ENCODE measurements at places on chromosomes 2 and 18.

DNA sequence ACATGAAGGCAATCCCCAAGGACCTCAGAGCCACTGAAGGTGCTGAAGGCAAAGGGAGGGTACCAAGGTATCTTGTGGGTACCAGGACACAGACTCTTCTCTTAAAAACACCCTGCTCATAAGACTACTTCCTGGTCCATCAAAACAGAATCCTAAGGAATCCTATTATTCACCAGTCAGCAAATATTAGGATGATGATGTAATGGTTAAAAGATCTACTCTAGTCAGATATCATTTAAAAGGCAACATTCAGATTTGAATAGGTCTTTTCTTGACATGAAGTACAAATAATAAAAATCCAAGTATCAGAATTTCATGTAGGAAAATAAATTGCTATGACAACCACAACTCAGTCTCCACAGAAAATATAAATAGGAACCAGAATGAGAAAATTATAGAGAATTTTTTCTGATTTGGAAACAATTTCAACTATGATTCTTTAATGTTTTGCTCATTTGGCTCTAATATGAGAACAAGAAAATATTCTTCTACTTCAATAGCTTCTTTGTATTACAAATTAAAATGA lies 77.8 kb upstream of the ZNF397 start:
- no peak for DNase-seq

- no peak for DNase-seq
Measured at GRCh38 chr18:40440088-40440487, 1514.9 kb upstream of the PIK3C3 start.

GRCh38 chr18:34039201-34039600 lies 185.5 kb downstream of the NOL4 start:
- no peak for DNase-seq

- no peak for DNase-seq
Measured at GRCh38 chr2:212117926-212118325, 420.7 kb downstream of the ERBB4 start.

- no peak for DNase-seq
Measured at GRCh38 chr2:77155511-77155910, 366.7 kb downstream of the LRRTM4 start.

DNA sequence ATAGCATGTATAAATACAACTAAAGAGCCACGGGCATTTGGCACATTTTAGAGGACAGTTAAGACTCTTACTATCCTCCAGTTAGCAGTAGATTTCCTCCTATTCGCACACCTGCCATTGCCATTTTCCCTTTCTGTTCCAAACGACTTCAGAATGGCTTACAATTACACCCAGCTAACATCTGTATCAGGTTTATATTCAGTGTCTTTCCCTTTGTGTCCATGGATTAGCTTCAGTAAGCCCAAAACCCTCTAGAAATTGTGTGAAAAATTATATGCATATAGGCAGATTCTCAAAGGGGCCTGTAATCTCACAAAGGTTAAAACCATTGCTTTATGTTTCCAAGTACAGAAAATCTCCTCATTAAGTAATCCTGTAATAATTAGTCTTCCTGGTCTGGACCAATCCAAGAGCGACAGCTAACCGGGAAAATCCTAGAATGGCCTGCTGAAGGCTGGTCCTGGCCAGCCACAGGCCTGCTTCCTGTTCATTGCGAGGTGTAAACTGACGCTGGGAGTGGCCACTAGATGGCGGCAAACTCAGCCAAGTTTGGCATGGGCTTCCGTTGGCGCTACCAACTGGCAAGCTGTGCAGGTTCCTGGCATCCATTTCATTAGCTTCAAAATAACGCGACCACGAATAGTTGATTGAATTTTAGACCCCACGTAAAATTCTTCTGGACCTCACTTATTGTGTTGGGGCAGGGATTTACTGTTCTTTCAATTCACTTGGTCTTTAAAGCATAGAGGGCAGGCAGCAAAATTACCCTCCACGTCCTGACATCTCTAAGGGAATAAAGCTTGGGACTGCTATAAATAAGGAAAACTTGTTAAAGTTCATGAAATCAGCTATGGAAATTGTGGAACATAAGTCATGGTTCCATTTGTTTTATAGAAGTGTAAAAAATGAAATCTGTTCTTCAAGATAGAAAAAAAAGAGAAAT lies 17.1 kb downstream of the ARHGAP25 start:
- DNase-seq, result peak; percentile 88

- no peak for DNase-seq
Measured at GRCh38 chr2:44708661-44709000, 232.9 kb upstream of the SIX3 start.

- no peak for DNase-seq
Measured at GRCh38 chr2:21500401-21500945, 376.7 kb downstream of the TDRD15 start.

GRCh38 chr2:215032153-215032552 lies 106.3 kb downstream of the ABCA12 start:
- DNase-seq, result no peak

- no peak for DNase-seq
Measured at GRCh38 chr2:62302631-62303435, 106.9 kb downstream of the B3GNT2 start.

DNA sequence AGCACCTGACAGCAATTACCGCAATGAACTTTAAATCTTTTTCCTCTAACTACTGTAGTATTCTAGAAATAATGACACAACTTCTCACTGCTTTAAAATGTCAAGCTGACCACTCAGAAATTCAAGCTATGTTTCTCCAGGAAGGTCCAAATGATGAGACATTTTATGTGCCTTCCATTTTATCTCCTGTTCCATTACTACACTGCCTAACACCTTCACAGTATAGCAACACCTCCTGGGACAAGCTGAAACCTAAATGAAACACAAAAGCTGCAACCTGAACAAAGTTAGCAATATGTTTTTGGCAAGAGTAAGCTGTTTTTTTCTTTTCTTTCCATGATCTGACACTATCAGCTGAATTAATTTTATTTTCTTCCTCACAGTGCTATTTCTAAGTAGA lies 81.9 kb downstream of the IKZF2 start:
- no peak for DNase-seq

- no peak for DNase-seq
Measured at GRCh38 chr2:195722075-195722474, 65.0 kb downstream of the SLC39A10 start.

DNA sequence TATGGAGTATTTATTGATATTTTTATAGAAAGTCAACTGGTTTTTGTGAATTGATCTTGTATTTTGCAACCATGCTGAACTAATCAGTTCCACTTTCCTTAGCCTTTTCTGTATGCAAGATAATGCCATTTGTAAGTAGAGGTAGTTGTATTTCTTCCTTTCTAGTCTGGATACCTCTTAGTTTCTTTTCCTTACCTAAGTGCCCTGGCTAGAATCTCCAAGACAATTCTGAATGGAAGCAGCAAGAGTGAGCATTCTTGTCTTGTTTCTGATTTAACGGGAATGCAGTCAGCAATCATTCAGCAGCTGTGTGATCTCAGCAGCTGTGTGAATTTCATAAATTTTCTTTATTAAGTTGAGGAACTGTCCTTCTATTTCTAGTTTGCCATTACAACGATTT lies 73.4 kb downstream of the NRXN1 start:
- DNase-seq, result no peak

DNA sequence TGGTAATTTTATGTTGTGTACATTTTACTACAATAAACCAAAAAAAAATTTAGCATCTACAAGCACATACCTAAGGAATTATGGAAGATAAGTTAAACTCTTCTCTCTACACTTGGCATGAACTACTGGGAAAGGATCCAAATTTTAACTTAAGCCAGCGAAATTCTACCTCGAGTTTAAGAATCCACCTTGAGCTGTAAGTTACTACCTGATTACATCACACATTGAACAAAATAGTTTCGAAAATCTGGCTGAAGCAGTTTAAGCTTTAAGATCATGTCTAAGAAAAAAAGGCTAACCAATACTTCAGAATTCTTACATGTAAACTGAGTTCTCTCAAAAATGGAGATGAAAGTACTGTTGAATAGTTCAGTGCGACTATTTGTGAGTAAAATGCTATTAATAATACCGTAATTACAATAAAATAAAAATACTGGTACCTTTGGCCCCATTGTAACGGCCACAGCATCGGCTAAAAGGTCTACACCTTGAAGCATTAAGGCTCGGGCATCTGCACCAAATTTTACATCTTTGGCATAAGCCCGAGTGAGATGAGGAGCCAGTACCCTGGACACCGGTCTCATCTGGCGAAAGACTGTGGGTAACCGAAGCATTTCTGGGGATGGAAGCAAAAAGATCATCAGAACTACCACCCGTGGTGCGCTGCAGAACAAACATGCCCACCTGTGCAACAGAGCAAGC lies 1.3 kb downstream of the HSPD1 start:
- no peak for DNase-seq

GRCh38 chr2:5869936-5870335 lies 177.8 kb downstream of the SOX11 start:
- DNase-seq, result no peak

GRCh38 chr2:234478121-234478858 lies 18.6 kb downstream of the ARL4C start:
- no peak for DNase-seq

- no peak for DNase-seq
Measured at GRCh38 chr2:141038341-141038740, 1092.5 kb downstream of the LRP1B start.

All from naive thymus-derived CD4-positive, alpha-beta T cell (primary cell).